ENCODE measurements at places on chromosomes 2 and 18. TPM values are rescaled to one million over a fixed set of nuclear protein-coding genes. Genes with fewer than 3 reads are reported as not detected.

DNA sequence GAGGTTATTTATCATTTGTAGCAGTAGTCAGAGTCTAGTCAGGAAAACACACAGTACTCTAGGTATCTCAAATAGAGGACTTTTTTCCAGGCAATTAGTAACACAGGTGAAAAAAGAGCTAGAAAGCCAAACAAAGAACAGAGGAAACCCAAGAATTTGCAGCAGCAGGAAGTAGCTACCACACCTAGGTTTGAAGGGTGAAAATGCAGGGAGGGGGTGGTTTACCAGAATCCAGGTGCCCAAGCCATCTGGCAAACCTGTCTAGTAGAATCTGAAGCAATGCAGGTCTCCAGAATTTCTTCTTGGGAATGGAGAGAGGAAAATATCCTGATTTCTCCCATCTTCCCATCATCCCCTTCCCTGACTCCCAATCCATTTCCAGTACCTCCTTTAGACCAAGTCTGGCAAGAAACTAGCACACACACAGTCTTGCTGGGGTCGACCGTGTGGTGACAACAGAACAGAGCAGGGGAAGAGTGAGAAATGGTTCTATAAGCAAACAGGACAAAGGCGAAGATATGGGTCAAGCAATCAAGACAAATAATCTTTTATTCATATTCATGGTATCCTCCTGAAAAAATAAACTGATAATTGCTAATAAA lies 231.9 kb upstream of the MMADHC start:
- DNase-seq: no peak

DNA sequence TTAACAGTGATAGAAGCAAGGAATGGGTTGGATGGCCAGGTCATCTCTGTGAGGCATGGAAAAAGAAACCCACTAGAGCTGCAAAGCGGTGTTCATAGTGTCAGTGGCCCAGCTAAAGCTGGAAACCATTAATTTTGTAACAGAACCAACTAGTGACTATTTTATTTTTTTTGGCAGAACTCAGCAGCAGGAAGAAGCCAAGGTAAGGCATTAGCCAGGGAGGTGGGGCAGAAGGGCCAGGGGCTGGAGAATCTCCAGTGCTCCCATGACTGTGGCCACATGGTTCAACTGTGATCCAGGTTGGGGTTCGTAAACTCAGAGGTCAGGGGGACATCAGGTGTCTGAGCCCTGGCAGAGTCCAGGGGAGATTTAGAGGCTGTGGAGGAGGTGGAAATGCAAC lies 25.9 kb upstream of the YES1 start:
- DNase-seq: no peak

DNA sequence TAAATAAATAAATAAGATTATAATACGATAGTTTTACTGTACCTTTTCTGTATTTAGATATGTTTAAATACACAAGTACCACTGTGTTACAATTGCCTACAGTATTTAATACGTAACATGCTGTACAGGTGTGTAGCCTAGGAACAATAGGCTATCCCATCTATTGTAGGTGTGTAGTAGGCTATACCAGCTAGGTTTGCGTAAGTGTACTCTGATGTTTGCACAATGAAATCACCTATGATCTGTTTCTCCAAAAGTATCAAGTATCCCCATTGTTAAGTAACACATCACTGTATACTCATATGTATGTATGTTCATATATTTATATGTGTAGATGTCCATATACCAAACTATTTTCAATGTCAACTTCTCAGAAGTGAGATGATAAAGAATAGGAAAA lies 118.2 kb upstream of the RND3 start:
- DNase-seq: no peak

- DNase-seq: no peak
Observed at GRCh38 chr18:59325965-59326364, 7.5 kb upstream of the CPLX4 start.

- no peak for DNase-seq
Observed at GRCh38 chr2:59276033-59276432, 1034.9 kb upstream of the FANCL start.

DNA sequence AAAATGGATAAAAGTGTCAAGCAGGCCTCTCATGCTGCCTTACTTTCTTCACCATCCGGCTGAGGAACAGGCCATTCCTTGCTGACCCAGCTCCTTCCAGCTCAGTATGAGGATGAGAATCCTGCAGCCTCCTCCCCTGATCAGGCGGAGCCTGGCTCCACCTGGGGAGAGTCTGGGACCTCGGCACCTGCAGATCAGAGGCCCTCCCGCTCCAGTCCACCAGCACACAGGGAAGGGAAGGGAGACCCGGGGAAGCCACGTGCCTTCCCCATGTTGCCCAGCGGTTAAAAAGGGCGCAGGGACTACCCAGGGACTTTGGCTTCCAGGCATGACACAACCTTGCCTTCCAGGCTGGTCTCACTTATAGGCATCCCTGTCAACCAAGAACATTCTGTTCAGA lies 172.0 kb downstream of the NDUFA10 start:
- DNase-seq: peak; percentile 13

DNA sequence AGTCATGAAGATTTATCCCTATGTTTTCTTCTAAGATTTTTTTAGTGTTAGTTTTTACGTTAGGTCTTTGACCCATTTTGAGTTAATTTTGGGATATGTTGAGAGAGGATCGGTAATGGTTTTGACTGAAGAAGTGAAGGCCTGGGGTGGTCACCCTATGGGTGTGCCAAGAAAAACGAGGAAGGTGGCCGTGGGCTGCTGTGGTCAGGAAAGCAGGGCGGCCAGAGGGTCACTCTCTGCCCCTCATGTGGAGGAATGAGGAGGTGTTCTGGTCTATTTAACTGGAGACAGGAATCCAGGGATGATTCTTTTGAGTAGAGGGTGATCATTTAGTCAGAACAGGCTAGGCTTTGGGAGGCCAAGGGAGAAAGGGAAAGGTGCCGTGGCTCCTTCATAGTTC lies 50.7 kb downstream of the MYO7B start:
- no peak for DNase-seq

DNA sequence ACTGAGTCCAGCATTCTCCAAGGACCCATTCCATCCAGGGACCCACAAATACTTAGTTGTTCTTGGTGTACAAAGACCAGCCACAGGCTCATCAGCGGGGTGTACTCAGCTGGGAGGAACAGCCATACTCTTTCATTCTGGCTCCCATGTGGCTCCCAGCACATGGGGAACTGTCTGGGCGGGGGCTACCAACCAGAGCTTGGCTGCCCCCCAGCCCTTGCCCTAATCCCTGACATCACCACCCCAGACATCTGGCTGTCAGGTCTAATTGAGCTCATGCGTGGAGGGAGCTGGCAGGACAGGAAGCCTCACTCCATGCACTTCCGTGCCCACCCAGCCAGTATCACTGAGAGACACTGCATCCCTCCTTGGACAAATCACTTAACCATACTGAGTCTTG lies 283.6 kb downstream of the DYSF start:
- no peak for DNase-seq

DNA sequence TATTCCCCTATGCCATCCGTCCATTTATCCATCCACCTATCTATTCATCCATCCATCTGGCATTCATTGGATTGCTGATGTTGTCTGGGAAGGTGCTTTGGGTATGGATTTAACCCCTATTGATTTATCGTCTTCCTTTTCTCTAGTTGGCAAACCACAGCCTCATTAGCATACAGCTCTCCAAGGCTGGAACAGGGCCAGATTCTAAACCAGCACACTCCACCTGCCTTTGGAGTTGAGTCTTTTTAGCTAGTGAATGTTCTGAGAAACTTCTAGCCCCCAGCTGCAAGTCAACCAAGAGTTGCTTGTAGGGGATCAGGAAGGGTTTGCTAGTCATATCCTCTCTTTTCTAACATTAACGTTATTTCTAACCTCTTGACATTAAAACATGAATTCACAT lies 90.7 kb downstream of the NRP2 start:
- no peak for DNase-seq

DNA sequence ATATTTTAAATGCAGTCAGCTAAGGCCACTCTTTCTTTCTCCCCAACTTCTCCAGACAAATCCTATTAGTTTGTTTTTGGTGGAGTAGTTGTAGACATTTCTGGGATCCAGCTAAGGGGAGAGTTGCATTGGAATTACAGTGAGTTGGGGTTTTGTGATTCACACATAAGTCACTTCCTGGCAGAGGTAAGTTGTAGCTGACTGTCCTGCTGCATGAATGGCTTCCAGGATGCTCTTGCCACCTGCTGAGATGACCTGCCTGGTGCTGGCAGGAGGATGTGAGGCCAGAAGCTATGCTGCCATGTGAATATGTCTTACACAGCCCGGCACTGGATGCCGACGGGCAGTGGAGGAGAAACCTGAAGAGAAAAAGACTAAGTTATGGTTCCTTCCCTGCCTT lies 243.7 kb downstream of the TDRD15 start:
- no peak for DNase-seq

DNA sequence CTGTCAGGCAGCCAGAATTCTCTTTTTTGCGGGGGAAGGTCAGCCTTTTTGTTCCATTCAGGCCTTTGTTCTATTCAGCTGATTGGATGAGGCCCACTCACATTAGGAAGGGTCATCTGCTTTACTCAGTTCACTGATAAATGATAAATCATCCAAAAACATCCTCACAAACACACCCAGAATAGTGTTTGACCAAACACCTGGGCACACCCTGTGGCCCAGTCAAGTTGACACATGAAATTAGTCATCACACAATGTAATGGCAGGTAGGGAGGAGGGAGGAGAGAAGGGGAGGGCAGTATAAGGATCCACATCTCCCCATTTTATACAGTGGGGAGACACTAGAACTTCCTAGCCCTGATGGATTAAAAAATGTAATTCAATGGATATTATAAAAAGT lies 8.3 kb upstream of the RMC1 start:
- no peak for DNase-seq

- DNase-seq: no peak
Observed at GRCh38 chr18:76255070-76255683, 239.9 kb downstream of the ZNF516 start.

DNA sequence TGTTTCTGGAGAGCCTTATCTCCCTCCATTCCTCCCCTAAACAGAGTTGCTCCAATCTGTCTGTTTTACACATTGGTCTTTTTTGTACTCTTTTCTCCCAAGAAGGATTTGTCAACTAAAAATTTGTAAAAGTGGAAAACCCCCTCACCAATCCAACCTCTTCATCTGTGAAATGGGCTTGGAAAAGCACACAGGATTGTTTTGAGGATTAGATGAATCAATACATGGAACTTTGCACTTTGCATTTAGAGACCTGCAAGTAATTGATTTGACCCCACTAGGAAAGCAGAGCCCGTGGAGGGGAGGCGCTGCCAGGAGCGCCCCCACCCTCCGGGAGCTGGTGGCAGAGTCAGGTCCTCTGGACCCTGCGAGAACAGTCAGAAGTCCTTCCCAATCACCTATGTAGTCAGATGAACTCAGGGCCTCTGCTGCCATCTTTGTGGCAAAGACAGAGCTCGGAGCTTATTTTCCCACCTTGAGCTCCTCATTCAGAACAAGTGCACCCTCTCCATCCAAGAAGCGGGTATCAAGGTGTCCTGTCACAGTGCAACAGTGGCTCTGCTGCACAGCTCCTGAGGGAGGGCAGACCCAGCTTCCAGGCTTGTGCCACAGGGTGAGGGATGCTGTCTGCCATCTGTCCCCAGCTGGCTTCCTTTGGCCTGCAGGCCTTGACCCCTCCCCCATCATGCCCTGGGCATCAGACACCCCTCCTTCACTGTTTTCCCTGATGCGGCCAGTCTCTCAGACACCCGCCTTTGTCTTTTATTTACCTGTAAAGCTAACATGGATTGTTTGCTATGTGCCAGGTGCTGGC lies 1.7 kb upstream of the TMEM185B start:
- no peak for DNase-seq

GRCh38 chr2:15275346-15275745 lies 285.8 kb downstream of the NBAS start:
- DNase-seq: no peak

DNA sequence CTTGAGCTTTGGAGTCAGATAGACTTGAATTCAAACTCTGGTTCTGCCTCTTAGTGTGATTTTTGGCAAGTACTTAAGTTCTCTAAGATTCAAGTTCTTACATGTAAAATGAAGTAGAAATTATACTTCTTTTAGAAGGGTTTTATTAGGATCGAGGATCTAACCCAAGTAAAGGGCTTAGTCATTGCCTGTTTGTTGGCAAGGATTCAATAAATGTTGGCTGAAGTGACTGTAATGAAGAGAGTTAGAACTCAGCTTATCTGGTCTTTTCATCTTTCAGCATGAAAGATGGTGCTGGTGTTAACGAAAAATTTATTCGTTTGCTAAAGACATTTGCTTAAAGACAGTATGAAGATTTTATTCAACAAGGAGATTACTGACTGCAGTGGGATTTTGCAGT lies 315.9 kb upstream of the THUMPD2 start:
- DNase-seq: no peak

DNA sequence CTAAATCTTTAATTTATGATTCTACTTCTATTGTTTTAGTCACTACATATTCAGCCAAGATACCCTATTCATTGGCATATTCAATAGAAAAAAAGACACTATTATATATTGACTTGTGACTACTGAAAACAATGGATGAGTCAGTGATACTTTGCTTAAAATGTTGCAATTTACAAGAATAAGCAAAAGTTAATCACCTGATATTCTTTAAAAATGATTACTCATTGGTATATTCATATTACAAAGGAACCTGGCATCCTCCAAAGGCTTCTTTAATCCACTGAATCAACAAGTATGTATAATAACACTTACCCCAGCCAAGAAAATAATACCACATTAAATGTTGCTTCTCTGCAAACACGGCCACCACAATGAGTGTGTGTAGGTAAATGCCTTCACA lies 87.8 kb downstream of the CALCRL start:
- DNase-seq: no peak

Gene SERPINB13
- not detected for total RNA-seq

Gene BOLL
- total RNA-seq: not detected

Gene AQP4
- not detected for total RNA-seq

Gene WDCP
- total RNA-seq: 3.3 TPM

Gene CYP27C1
- total RNA-seq: not detected

Gene MOGAT1
- not detected for total RNA-seq

Gene UGT1A3
- not detected for total RNA-seq

Gene ASNSD1
- total RNA-seq: 26.2 TPM

Gene KATNAL2
- 2.1 TPM for total RNA-seq

Data from Peyer's patch (tissue), 4 donors.